ENCODE measurements at places on chromosomes 5 and 9.

- no peak for DNase-seq
Observed at GRCh38 chr5:6814816-6815215, 101.6 kb downstream of the TENT4A start.

GRCh38 chr5:168734620-168735300, 155.6 kb upstream of the PANK3 start:
- DNase-seq: no peak

- no peak for DNase-seq
Observed at GRCh38 chr5:94544031-94544650, 74.3 kb downstream of the KIAA0825 start.

DNA sequence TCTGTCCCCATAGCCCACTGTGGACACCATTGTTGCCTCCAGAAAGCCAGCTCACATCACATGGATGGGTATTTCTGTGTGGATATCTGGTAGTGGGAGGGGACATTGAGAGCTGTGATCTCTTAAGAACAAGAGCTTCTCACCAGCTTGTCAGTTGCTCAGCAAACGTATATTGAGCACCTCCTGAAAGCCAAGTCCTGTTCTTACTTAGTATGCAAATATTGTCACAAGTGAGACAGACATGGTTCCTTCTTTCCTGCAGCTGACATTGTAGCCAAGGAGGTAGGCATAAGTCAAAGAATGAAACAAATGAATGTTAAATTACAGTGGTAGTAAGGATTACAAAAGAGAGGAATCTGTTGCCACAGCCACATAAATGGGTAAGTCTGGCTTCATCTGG, 3.8 kb downstream of the TCOF1 start:
- no peak for DNase-seq

- peak; percentile 79 for DNase-seq
Observed at GRCh38 chr5:144467792-144468191, 297.1 kb downstream of the KCTD16 start.

GRCh38 chr5:756865-757345, 27.6 kb downstream of the ZDHHC11B start:
- DNase-seq: no peak

DNA sequence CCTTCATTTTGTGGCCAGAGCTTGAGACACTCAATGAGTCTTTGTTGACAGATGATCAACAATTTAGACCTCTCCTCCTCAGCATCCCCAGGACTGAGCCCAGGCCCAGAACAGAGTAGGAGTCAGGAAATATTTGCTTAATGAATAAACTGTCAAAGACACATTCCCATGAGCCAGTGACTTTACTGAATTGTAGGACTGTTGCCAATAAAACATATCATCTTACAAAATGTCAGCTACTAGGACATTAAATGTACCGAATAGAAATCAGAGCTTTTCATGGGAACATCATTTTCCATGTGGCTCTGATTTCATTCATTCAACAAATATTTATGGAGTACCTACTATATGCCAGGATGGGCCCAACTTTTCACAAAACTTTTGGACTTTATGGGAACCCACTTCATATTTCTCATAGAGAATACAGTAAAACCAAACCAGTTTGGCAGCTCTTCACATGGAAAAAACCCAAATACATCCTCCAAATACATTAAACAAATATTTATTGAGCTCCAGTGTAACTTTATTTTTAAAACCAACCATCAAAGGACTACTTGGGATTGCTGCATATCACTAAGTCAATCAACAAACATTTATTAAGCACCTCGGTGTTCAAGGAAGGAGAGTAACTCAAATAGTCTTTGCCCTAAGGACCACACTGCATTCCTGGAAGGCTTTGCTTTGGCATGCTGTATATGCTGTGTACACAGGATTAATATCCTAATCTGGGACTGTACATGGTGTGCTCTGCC, 11.4 kb downstream of the VDAC1 start:
- no peak for DNase-seq

GRCh38 chr9:1051584-1052275, 1.6 kb downstream of the DMRT2 start:
- no peak for DNase-seq

GRCh38 chr9:134555094-134555650, 86.4 kb upstream of the COL5A1 start:
- no peak for DNase-seq

GRCh38 chr5:145853781-145854376, 18.7 kb upstream of the PRELID2 start:
- no peak for DNase-seq

GRCh38 chr9:110655754-110656641, 12.6 kb upstream of the MUSK start:
- DNase-seq: no peak

- no peak for DNase-seq
Observed at GRCh38 chr5:135822286-135822685, 12.2 kb upstream of the SLC25A48 start.

DNA sequence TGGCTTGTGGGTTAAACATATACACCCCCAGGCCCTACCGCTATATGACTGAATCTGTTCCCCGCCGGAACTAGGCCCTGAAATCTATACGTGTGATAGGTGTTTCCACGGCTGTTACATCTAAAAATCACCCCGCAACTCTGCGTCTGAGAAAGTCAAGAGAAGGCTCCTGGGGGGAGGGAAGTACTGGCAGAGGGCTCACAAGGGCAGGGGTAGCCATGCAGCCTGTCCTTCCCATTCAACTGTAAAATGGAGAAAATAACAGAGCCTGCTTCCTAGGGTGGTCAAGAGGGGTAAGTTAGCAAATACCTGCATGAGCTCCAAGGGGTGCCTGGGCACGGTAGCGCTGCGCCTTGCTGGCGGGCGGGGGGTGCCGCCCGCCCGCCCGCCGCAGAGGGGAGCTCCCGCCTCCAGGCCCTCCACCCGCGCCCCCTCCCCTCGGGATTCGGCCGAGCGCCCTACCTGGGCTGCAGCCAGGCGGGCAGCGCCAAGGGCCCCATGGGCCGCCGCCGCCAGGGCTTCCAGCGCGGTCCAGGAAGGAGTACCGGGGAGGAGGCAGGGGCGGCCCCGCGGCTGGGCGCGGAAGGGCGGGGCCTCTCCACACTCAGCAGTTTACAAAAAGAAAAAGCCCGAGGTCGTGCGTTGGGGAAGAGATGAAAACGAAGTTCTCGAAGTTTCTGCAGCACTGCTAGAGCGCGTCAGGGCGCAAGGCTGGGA, at the start of gene HACD4:
HACD4 (minus strand) TSS at position 550 of the 717 bp plus-strand sequence; CDS start at position 500, 50 bp downstream.
- peak; percentile 17 for DNase-seq

DNA sequence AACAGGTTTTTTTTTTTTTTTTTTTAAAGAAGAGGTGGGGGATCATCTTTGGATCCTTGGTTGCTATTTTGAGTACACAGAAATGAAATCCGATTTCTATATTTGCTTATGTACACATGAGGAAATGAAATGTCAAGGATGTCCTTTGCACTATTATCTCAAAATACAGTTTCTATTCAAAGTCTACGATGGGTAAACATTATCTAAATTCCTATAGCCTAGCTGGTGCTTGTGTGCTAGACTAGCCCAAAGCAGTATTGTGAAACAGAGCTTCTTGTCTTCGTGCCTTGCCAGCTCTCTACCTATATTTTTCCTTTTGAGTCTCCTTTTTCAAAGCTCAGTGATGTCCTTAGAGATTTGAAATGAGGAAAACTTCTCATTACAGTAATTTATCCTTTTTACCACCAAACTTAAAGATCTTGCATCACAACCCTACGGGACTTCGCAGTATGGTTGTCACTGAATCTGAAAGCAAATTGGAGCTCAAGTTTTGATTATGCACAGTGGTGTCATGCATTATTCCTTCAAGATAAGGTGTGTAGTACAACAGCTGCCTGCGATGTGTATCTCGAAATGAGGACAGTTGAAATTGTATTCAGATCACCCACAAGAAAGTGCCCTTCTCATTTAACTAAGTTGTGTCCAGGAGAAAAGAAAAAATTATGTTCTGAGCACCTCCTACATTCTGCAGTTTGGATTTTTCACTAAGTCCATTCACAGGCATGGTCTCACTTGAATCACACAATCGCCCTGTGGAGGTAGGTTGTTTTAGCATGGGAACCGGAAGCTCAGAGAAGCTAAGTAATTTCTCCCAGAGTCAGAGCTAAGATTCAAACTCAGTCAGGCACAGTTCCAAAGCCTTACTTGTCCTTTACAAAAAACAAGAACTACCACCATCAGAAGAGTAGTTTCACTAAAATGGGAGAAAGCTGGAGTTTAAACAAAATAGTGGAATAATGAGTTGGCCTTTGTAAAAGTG, 379.0 kb downstream of the GLIS3 start:
- DNase-seq: no peak

DNA sequence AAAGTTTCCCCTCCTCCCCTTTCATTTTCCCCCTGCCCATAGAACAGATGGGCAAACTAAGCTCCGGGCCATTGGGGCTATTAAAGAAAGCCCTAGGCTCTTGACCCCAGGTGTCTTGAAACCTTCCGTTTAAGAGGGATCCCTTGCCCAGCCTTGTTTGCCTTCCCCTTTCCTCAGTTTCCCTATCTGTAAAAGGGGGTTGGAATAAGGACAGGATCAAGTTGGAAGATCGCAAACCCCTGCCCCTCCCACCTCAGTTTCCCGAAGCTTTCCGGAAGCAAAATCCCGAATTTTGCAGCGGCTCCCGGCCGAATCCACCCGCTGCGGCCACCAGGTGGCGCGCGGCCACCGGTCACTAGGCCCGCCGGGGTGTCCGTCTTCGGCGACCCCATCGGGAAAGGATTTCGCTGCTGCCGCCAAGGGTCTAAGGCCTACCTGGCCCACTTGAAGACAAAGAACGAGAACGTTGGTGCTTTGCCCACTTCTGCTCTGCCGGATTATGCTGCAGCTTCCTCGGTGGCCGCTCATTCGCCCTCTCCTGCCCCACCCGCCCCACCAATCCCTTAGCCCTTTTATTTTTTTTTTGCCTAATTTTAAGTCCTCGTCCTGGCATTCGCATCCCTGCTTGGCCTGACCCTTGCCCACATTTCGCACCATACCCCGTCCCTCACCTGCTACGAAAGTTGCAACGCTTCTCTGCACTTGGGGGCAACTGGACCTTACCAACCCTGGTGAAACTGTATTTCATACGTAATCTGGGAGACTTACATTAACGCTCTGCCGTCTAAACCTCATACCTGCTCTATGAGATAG, 962 bp upstream of the NR6A1 start:
- DNase-seq: peak; percentile 56

DNA sequence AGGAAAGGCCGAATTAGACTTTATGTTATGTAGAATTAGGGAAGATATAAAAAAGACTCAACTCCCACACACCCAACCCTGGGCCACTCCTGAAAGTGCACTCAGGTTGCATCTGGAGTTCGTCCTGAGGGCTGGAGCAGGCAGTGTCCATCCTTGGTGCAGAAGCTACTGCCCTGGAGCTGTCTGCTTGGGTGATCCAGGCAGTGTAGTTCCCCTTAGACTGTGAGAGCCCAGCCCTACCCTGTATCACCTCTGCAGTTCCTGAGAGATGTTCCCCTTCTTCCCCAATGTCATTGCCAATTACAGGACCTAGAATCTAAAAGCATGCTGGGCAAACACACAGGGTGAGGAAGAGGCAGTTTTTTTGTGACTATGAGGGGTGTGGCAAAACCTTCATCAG, 368.3 kb upstream of the ST8SIA4 start:
- DNase-seq: no peak

DNA sequence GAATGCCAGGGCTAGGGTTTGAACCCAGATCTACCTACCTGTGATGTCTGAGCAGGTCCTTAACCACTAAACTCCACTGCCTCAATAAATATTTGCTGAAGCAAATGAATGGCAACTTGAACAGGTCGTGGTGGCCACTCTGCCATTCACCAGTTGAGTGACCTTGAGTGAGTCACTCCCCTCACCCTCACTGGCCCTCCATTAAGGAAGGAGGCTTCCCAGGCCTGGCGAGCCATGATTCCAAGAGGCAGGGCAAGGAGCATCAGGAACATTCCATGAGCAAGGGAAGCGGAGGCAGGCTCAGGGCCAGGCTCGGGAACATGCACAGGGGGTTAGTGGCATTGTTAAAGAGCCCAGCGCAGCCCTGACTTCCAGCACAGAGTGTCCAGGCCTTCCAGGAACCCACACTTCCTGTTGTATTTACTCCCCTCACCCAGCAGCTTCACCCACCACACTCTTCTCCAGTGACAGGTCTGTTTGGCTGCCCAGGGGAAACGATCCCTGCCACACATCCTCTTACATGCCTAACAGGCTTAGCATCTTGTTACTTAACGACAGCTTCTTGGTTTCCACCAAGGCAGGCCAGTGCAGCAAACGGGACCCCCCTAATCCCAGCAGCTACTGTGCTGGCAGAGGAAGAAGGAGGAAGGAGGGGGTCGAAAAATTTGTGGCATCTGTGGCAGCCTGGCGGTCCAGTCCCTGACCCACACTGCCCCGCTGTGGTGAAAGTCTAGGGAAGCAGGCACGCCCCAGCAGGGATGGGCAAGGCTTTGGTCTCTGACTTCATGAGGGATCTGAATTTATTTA, 43.7 kb upstream of the TTC1 start:
- DNase-seq: peak; percentile 22

- no peak for DNase-seq
Observed at GRCh38 chr9:110812886-110813285, 144.3 kb downstream of the MUSK start.

- DNase-seq: no peak
Observed at GRCh38 chr5:2148312-2149194, 265.8 kb upstream of the IRX4 start.

DNA sequence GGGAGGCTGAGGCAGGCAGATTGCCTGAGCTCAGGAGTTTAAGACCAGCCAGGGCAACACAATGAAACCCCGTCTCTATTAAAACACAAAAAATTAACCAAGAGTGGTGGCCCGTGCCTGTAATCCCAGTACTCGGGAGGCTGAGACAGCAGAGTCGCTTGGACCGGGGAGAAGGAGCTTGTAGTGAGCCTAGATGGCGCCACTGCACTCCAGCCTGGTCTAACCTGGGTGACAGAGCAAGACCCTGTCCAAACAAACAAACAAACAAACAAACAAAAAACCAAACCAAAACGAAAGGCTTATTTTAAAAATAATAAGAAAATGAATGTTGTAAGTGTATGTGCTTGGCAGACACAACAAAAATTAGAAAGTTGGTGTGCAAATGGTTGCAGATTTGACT, 536.3 kb upstream of the PTPRD start:
- no peak for DNase-seq

DNA sequence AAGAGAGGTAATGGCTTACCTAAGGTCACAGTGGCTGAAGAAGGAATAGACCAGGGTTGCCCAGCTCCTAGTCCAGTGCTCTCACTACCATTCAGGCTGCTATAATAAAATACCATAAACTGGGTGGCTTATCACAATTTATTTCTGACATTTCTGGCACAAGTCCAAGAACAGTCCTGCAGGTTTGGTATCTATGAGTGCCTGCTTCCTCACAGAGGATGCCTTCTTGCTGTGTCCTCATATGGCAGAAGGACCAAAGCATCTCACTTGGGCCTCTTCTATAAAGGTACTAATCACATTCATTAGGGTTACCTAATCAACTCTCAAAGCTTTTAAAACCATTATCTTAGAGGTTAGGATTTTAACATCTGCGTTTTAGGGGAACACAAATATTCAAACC, 17.2 kb downstream of the STARD4 start:
- no peak for DNase-seq

GRCh38 chr5:103346162-103346748, 87.7 kb downstream of the MACIR start:
- DNase-seq: no peak

- DNase-seq: no peak
Observed at GRCh38 chr9:97997330-97998276, 14.5 kb downstream of the ANP32B start.
